LHCN-M2 (cell line): ENCODE measurements at places on chromosomes 6 and 20.
A peak's percentile ranks its signal among the peaks of the same experiment; 100 is the strongest.

GRCh38 chr20:48066851-48067250 is 281.6 kb upstream of the SULF2 start:
- DNase-seq: no peak

GRCh38 chr6:158356586-158357546 is 44.6 kb downstream of the TULP4 start:
- no peak for DNase-seq

DNA sequence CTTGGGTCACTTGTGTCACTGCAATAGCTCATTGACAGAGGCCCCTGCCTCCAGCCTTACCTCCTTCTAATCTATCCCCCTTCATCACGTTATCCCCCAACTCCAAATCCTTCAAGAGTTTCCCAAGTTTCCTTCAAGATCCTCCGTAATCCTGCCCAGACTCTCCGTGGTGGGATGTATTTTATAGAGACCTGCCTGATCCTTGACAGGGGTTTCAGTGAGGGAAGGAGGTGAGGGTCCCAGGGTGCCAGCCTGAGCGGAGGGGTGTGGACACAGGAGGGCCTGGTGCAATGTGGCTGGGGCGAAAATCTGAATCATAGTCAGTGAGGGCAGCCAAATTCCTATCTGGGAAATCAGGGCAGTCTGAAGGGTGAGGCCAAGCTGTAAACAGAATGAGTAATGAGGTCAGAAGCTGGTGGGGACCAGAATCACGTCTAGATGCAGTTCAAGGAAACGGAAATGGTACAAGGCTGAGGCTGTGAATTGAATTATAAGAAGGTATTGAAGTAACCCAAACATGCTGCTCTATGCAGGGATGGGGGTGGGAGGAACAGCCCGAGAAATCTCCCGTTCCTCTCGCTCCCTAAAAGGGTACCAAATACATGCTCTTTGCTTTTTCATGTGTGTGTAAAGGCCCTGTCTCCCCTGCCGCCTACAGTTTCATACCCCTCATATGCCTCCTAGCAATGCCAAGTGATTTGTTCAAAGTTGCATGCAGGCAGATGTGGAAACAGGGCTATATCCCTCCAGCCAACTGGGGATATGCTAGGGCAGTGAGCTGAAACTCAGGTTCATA is 35.4 kb upstream of the PIM1 start:
- peak; percentile 94 for DNase-seq

GRCh38 chr6:130537447-130537846 is 171.6 kb downstream of the TMEM200A start:
- DNase-seq: no peak

- no peak for DNase-seq
These were observed 368.8 kb downstream of the ESR1 start for GRCh38 chr6:152176268-152176667.

DNA sequence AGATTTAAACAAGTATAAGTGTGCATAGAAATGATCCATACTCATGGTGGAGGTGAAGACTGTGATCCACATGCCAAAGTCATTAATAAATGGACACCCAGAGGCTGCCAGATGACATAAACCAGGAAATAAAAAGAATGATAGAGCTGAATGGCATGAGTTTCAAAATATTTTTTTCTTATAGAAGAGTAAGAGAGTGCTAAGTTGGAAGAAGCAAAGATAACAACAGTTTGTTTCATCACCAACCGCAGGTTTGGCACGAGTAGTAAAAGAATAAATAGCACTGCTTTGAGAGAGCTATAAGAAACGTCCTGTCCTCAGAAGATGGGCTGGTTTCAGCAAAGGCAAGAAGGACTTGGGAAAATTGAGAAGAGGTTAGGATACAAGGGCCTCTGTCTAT is 246.9 kb downstream of the UBE3D start:
- DNase-seq: peak; percentile 80

DNA sequence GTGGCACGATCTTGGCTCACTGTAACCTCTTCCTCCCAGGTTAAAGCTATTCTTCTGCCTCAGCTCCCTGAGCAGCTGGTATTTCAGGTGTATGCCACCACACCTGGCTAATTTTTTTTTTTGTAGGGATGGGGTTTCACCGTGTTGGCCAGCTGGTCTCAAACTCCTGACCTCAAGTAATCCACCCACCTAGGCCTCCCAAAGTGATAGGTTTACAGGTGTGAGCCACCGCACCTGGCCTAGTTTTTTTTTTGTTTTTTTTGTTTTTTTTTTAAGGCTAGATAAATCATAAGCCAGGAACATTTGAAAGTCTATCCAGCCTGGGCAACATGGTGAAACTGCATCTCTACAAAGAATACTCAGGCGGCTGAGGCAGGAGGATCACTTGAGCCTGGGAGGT is 10.9 kb downstream of the RRP36 start:
- DNase-seq: no peak

DNA sequence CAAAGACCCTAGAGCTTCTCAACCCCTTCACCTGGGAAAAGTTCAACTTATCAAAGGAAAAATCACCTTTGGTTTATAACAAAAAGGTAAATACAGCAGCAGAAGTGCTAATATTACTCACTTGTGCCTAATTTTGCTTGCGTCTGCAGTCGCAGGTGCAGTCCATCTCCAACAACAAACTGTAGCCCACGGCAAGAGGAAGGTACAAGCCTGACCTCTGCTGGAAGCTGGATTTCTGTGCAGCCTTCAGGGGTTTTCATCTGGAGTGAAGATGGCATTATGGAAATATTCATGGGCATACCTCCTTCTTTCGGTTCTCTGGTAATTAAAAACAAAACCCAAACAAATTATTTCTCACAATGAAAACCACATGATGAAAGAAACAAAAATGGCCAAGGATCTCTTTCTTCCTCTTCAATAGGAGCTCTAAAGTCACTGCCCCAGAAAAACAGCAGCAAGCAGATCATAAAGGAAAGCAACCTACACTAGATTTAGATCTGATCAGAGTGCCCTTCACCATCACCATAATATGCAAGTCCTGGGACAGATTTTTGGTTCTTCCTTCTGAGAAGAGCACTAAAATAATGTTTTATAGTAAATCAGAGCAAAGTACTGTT is 7.8 kb downstream of the UBE3D start:
- DNase-seq: peak; percentile 37

DNA sequence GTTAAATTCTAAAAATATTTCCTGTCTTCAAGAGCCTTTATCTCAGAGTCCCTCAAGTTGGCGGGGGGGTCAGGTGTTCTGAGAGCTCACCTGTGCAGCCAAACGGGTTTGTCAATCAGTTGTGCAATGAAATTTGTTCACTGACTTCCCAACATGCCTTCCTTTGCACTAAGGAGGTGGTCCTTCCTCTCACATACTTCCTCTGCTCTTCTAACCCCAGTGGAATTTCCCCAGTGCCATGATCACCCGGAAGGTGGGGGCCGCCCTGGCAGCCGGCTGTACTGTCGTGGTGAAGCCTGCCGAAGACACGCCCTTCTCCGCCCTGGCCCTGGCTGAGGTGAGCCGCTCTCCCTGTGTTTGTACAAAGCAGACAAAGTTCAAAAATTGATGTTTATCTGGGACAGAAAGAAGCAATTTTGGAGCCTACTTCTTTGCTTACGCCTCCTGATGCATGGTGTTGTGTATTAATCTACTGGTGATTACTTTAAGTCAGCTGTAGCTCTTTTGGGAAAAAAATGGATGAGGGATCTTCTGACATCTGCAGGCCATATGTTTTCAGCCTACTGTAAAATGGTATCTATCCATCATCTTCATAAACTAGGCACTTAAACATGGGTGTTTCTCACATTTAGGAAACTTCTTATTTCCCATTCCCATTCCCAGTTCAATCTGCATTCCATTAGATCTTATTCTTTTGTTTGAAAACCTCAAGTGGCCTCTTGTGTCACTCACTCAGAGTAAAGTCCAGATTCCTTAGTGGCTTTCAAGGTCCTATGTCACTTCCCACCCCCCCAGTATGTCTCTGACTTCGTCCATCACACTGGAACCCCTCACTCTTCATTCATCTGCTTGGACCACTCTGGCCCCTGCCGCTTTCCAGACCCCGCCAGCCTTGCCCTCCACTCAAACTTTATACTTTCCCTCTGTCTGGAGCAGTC is 10.1 kb downstream of the ALDH5A1 start:
- DNase-seq: no peak

DNA sequence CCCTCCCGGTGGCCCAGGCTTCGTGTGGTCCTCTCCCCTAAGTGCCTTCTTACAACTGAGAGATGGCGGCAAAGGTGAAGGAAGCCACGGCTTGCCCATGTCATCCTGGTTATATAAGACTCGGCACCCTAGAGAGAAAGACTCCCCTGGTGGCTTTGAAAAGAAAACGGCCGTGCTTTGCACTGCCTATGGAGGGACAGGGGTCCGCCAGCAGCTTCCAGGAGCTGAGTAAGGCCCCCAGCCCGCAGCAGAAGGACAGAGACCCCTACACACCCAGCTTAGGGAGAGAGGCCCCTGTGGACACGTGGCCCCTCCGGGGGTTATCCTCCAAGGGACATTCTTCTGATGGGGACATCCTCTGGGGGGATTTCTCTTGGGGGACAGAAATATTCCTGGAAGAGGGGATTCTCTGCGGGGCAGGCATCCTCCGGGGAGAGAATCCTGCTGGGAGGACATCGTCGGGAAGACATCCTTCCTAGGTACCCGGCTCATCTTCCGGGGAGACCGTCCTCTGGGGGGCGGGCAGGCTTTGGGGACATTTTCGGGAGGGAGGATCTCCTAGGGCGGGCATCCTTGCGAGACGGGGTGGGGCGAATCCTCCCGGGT is 511 bp upstream of the OGFR start:
- DNase-seq: peak; percentile 26

GRCh38 chr20:62429455-62430310 is 2.3 kb upstream of the RBBP8NL start:
- DNase-seq: no peak

DNA sequence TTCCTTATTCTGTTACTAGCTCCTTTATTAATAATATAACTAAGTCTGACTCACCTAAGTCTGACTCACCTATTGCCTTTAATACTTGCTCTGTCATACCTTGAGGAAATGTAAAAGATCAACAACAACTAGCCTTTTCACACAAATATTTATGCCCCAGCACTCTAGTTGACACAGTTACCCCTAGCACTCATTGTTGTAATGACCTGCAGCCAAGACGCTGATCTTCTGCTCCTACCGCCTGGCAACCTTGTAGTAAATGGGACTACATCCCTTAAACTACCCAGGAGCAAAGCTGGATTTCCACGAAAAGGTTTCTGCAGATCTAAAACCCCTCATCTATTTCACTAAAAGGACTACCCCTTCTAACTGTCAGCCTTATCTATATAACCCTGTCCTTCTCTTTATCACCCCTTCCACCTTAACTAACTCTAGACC is 90.0 kb downstream of the PLG start:
- no peak for DNase-seq
